Stimulated activated CD8-positive, alpha-beta memory T cell treated with anti-CD3 and anti-CD28 coated beads, Interleukin-4, amount 100 ng/mL, for 1 hour (primary cell): ENCODE measurements at places on chromosomes 16 and 17.

GRCh38 chr17:64779376-64780095, 117.4 kb upstream of the SMURF2 start:
- DNase-seq, result no peak

DNA sequence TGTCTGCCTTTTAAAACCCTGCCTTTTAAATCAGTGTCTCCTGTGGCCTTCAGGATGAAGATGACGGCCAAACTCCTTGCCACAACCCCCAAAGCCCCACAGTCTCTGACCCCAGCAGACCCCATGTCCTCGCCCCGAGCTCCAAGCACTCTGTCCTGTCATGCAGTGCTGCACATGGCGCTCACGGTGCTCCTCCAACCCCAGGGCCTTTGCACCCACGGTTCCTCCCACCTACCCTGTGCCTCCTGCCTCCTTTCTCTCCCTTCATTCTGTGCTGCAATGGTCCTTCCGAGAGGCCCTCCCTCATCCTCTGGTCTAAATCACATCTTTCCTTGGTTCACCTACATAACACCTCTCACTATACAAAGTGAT, 235.3 kb downstream of the KATNIP start:
- DNase-seq, result no peak

- no peak for DNase-seq
These were observed 163.7 kb upstream of the PLCG2 start for GRCh38 chr16:81615411-81615810.

DNA sequence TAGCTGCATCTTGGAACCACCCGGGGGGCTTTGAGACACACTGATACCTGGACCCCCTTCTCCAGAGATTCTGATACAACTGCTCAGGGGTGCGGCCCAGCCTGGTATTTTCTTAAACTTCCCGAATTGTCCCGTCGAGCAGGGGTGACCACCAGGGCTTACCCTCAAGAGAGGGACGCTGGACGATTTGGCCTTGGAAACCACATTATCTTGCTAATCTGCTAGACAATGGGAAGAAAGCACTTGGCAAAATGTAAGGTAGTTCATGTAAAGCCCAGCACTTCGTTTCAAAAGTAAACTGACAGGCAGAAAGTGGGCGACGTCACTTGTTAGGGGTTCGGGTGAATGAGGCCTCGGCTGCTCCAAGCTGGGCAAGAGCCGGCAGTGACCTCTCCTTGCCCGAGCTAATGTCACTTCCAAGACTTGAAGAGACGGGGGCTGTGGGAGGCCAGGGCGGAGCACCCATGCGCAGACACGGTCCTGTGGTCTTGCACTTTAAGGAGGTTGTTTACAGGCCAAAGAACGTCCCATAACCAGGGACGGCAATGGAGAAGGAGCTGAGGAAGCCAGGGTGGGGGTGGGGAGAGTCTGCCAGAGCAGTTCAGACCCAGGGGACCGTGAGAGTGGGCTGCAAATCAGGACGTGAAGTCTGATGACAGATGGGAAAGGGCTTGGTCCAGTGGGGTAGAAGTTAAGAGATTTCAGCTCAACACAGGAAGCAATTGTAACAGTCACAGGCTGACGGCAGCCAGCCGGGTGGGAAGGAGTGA, 152.7 kb upstream of the GSE1 start:
- no peak for DNase-seq

DNA sequence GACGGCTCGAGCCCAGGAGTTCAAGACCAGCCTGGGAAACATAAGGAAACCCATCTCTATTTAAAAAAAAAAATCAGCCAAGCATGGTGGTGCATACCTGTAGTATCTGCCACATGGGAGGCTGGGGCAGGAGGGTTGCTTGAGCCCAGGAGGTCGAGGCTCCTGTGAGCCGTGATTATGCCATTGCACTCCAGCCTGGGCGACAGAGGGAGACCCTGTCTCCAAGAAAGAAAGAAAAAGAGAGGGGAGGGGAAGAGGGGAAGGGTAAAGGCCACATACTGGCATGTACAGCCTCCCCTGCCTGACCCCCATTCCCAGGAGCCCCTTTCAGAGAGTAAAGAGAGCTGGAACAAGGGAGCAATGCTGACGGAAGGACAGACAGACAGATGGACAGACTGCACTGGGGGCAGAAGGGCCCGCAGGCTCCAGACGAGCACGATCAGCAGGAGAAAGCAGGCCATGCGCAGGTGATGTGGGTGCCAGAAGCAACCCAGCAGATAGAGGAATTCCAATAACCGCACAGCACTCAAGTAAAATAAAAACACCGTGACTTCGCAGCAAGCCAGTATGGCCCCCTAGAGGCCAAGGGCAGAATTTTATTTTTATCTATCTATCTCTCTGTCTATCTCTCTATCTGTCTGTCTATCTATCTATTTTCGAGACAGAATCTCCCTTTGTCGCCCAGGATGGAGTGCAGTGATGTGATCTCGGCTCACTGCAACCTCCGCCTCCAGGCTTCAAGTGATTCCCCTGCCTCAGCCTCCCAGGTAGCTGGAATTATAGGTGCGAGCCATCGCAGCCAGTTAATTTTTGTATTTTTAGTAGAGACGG, 27.1 kb upstream of the SNN start:
- DNase-seq, result no peak
